ENCODE measurements at places on chromosomes 2 and 18.

DNA sequence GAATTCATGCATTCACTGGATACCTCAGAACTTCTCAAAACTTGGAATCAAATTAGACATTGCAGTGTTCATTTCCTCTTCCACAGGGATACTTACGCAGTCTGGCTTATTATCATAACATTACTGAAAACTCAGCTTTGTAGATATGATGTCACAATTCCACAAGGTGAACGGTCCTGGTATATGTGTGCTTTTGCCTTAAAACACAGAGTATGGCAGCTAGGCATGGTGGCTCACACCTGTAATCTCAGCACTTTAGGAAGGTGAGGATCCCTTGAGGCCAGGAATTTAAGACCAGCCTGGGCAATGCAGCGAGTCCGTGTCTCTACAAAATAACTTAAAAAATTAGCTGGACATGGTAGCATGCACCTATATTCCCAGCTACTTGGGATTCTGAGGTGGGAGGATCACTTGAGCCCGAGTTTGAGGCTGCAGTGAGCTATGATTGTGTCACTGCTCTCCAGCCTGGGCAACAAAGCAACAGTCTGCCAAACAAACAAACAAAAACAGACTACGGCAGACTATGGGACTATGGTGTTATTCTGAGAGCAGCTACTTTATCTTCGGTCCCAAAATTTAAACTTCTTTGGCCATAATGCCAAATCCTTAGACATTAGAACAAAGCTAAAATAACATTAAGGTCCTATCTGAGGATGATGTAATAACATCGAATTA, 1191.9 kb upstream of the SLC39A10 start:
- DNase-seq: no peak

DNA sequence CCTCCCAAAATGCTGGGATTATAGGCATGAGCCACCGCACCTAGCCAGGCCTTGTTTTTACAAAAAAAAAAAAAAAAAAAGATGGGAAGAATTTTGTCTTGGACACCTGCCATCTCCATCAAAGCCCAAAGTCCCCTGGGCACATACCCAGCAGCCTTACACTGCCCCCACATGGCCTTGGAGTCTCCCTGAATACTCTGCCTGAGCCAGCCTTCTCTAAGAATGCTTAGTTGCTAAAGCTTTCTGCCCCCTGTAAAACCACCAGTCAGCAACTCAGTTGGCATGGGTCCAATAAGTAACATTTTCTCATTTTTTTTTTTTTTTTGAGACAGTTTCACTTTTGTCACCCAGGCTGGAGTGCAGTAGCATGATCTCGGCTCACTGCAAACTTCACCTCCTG, 40.6 kb downstream of the SPC25 start:
- DNase-seq: peak; percentile 87

DNA sequence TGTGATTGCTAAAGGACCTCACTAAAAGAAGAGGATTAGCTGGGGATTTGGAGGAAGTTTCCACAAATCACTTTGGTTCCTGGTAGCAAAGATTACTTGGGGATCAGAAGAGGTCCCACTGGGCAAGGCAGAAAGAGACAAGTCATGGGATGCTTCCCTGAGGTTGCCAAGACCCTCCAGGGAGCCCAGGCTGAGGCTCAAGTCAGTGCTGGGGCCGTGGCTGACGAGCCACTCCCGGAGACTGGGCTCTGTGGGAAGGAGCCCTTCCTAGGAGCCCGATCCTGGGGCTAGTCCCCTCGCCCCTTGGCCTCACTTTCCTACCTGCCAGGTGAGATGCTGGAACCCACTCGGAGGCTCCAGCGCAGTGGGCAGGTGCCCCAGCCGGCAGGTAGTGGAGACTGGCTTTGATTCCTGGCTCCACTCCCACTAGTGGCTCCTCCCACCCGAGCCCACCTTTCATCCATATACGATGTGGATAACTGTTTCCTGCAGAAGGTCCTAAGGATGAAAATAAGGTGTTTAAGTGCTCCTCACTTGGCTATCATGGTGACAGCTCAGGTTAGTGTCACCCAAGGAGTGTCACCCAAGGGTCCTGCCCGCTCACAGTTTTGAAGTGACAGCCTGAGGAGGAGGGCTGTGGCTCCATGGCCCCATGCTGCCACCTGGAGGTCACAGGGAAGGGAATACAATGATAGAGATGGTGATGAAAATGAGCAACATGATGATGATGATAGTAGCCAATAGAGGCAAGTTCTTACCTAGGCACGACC, 100.5 kb downstream of the CAPN13 start:
- peak; percentile 48 for DNase-seq

DNA sequence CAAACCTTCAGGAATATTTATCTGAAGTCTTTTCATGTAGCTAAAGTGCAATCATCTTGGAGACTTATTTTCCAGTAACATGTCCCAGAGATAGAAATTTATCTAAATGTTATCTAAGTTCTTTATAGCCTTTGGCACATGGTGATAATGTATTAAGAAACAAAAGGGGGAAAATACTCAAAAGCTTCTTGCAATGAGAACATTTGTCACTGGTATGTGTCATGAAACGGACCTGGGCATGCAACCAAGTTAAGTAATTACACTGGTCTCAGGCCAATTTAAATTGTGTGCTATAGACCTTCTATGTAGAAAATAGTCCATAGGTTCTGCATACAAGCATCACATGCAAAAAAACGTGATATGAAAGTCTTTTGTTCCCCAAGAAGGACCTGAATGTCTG, 136.2 kb downstream of the SLC8A1 start:
- DNase-seq: no peak

DNA sequence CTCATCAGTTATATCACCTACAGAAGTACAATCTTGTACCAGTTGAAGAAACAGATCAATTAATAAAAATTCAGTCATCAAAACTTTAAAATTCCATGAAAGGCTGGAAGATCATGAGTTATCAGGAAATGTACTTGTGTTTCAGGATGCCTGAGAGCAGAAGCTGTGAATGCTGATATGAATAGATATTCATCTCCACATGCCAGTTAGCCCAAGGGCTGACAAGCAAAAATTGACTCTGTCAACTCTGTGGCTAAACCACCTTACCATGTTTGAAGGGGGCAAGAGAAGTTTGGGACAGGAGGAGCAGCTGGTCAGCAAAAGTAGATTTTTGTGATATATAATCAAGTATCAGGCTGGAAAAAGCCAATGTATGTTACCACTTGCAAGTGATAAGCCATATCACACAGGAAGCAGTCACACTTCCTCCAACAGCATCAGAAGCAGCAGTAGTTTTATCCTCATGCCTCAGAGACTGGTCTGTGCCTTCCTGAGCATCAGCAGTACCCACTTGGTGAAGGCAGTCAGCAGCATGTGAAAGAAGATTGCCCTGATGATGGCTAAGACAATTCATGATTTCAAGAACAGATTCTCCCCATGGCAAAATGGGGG, 328.2 kb upstream of the CNTNAP5 start:
- DNase-seq: no peak

GRCh38 chr2:85156619-85157018, 23.4 kb downstream of the TCF7L1 start:
- DNase-seq: no peak

DNA sequence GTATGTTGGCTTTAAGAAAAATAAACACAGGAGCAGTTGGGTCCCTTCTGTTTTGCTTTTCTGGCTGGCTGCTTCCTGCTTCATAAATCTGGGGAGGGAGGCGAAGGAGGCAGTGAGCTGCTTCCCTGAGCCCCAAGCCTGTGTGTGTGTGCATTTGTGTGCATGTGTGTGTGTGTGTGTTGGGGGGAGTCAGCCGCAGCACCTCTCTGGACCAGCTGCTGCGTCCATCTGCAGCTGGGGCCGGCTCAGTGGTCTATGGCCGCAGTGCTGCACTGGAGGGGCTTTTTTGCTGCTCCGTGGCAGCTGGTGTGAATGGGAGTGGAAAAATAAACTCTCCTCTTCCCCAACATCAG, 192.3 kb downstream of the RNF144A start:
- DNase-seq: no peak

- DNase-seq: no peak
Measured at GRCh38 chr2:128549646-128550260, 231.1 kb upstream of the HS6ST1 start.

GRCh38 chr2:150486539-150487484, 655 bp downstream of the RND3 start:
- DNase-seq: peak; percentile 44

DNA sequence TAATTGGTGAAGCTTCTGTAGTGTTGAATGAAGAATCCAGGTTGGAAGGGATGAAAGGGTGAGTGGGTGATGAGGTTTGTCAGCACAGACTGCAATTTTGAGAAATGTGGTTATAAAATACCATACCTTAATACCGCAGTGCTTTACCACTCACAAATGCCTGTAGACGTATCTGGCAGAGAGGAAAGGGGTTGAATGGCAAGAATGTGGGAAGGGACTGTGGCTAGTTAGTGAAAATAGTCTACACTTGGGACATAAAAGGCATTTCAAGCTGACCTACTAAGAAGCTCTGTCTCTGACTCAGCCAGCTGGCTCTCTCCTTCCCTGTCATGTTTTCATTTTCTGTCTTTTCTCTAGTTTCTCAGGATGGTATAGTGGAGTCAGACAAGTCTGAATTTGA, 25.1 kb downstream of the CDK15 start:
- no peak for DNase-seq

DNA sequence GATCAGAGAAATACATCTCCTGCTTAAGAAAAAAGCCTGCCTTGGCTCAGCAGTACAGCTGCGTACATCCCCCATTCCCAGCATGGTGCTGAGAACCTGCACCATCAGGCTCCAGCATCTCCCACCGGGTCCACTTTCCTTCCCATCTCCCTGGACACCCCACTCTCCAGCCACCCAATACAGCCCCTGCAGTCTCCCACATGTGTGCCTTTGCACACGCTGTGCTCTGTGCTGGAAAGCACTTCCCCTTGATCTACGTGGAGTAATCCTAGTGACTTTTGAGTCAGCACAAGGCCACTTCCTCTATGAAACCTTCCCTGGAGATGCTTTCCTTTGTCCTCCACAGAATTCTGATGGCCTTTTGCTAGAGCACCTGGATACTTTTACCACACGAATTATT, 17.0 kb downstream of the STAT1 start:
- DNase-seq: no peak

- DNase-seq: no peak
Measured at GRCh38 chr2:150619607-150620330, 132.3 kb upstream of the RND3 start.

DNA sequence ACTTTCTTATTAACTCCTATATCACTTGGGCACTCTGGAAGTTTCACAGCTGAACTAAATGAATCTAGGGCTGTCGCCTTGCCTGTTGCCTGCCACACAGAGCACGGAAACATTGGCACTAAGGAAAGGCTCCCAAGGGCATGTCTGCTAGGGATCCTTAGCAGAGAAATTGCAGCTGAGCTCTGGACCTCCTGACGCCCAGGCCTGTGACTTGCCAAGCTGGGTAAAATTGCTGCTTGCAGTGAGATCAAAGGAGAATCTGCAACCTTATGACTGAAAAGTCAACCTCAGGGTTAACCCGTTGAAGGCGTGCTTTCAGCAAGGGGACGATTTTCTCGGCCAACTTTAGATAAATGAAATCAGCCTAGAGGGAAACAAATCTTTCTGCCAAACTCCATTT, 189.8 kb downstream of the NCK2 start:
- DNase-seq: no peak

GRCh38 chr2:222859786-222860612, 837 bp upstream of the ACSL3 start:
- no peak for DNase-seq

GRCh38 chr18:63869851-63870250, 17.7 kb upstream of the SERPINB2 start:
- DNase-seq: no peak

DNA sequence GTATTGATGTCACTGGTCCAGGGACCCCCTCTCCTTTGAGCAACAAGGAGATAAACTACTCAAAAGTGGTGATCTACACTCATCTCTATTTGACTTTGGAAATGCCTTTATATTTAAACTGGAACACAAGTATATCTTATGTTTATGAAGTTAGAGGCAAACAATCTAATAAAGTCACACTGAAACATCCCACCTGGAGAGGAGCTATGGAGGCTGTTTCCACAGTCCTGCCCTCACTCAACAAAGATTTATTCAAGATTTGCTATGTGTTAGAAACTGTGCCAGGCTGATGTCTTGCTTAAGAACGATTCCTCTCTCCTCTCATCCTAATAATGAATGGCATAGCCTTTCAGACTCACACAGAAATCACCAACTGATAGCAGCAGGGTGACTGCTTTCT, 140.8 kb downstream of the ALPK2 start:
- DNase-seq: no peak

GRCh38 chr18:36454245-36454644, 156.7 kb downstream of the FHOD3 start:
- no peak for DNase-seq

DNA sequence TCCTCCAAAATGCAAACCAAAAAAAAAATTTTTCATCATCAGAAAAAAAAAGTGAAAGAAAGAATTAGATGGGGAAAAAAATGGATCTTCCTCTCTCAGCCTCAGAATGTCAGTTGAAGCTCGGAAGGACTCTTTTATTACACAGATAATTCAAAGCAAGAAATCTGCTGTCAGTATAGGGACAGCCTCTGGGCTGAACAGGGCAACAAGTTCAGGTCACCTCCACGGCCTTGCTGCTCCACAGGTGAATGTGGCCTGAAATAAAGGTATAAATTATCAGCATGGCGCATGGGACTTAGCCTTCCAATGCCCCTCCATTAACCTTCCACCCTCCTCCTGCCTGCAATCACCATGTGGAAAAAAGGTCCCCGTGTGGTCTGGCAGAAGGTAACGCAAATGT, 316.8 kb upstream of the POU3F3 start:
- no peak for DNase-seq

DNA sequence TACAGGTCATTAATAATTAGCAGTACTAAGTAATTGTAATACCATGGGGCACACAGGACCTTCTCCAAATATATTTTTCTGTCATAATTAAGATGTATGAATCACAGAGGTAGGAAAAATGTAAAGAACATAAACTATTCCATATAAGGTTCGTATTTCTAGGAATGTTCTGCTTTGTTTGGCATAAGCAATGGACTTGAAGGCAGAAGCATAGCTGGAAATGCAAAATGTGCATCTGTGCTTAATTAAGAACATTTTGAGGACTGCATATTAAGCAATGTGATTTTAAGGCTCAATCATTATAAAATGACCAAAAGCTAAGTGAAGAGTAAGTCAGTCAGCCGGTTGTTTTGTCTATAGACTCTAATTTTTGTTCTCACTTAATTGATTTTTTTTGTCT, 123.2 kb downstream of the RBM43 start:
- DNase-seq: no peak

- DNase-seq: no peak
Measured at GRCh38 chr2:101140237-101140636, 10.9 kb downstream of the TBC1D8 start.

DNA sequence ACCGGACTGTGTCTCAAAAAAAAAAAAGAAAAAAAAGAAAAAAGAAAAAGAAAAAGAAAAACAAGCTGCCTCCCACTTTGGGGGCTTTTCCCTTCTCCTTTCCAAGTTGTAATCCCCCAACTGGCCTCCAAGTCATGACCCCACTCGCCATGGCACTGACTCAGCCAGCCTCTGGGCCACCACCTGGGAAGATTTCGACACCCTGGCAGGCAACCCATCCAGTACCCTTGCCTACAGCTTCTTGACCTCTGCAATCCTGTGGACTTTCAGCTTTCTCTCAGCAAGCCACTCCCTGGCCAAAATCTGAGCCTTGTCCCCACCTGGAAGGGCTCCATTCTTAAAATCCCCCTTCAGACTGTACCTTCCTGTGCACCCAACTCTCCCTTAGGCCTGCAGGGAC, 22.3 kb upstream of the FOSL2 start:
- DNase-seq: no peak

GRCh38 chr2:39923455-39923854, 144.4 kb upstream of the THUMPD2 start:
- DNase-seq: no peak
